ENCODE measurements at places on chromosomes 13 and 19.

- DNase-seq: peak; percentile 34
Observed at GRCh38 chr13:40792284-40793051, 3.1 kb downstream of the SLC25A15 start.

DNA sequence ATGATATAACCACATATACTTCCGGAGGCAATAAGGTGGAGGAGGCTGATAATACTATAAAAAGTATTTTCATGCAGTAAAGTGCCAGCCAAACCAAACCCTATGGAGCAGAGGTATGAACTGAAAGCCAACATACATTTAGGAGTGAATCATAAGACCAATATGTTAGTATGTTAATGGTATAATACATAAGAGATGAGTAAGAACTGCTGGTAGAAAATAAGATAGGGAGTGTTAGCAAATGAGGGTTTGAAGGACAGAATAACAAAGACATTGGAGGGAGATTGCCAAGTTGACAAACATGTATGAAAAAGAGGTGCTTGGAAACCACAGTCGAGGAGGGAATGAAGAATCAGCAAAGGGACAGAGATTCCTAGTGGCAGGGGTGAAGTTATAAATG is 10.8 kb downstream of the ENOX1 start:
- DNase-seq: no peak

DNA sequence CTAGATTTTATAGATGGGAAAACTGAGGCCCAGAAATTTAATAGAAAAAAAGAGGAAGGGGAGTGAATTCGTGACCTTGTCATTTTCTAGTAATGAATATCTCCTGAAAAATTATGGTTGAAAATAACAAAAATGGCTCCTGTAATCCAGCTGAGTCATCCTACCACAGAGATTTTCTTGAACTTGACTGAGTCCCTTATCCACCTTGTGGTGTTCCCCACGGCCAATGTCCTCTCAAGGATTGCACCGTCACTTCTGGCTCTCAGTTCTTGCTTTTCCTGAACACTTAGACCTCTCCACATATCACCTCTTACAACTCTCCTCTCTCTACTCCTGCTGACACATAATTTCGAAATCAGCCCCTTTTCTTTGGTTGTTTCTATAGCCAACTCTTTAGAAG is 1.2 kb upstream of the KATNAL1 start:
- peak; percentile 33 for DNase-seq

DNA sequence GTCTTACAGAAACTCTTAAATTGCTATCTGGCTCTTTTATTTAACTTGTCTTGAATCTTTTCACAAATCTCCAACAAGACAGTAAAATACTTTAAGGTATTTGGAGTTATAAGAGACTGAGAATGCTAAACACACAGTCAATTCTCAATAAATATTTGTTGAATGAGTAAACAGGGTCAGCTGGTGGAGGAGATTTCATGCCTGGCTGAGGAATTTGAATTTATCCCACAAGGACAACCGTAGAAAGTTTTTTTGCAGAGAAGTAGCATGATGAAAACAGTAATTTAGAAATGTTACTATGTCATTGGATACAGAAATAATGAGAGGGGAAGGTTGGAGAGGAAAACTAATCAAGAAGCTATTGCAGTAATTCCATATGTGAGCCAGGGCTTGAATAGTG is 1223.7 kb downstream of the PCDH17 start:
- DNase-seq: no peak

- no peak for DNase-seq
Observed at GRCh38 chr13:111336666-111337065, 16.2 kb downstream of the TEX29 start.

DNA sequence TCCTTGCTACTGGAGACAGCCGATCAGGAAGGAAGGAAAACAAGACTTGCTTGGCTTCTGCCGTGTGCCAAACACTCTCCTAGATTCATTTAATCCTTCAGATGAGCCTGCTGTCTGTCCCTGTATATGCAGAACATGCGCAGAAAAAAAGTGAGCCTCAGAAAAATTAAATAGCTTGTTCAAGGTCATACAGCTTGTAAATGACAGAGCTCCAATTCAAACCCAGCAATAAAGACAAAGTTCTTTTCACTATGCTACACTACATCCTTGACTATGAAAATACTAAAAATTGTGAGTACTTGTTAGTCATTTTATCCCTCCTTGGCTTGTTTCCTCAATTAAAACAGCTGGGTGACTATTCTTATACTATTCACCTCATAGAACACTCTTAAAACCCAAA is 121.4 kb downstream of the KCNRG start:
- DNase-seq: no peak

DNA sequence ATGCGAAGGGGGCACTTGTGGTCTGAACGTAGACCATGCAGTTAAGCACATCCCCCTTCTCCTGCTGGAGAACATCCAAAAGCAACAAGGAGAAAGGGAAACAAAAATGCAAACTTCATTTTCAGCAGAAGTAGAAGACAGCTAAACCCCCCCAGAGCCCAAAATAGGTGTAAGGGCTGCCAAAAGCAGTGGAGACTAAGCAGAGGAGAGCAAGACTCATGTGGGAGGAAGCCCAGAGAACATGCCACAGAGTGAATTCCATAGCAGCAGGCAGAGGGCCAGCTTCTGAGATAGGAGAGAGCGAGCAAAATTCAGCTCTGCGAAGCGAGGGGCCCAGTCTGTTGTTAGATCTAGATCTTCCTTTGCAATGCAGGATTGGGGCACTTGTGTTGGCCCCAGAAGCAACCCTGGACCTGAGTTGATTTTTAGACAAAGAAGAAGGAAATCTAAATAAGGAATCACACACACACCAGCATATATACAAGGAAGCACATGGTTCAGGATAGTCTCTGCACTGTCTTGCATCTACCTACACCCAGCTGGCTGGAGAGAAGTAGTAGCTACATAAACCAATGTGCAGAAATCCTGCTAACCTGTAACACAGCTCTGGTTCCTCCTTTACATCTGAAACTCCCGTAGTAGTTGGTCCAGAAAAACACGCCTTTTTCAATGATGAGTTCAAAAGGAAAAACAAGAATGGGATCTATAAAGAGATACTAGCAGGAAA is 199.6 kb downstream of the SPRY2 start:
- no peak for DNase-seq

- DNase-seq: no peak
Observed at GRCh38 chr13:51635137-51635878, 51.0 kb downstream of the WDFY2 start.

GRCh38 chr19:48368936-48369335 is 4.8 kb downstream of the SYNGR4 start:
- DNase-seq: no peak

DNA sequence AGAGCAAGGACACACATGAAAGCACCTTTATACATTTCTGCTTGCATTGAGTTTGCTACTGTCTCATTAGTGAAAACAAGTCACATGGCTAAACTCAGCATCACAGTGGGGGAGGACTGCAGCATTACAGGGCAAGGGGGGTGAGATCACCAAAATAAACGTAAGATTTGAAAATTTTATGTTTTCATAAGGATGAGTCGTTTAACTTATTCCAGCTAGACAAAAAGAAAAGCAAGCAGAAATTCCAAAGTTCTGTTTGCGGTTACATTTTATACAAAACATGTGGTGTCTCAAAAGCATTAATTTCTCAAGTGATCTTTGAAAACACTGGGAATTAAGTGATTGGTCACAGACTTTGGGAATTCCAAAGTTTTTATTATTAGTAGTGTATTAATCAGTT is 261.4 kb upstream of the RXFP2 start:
- DNase-seq: no peak

DNA sequence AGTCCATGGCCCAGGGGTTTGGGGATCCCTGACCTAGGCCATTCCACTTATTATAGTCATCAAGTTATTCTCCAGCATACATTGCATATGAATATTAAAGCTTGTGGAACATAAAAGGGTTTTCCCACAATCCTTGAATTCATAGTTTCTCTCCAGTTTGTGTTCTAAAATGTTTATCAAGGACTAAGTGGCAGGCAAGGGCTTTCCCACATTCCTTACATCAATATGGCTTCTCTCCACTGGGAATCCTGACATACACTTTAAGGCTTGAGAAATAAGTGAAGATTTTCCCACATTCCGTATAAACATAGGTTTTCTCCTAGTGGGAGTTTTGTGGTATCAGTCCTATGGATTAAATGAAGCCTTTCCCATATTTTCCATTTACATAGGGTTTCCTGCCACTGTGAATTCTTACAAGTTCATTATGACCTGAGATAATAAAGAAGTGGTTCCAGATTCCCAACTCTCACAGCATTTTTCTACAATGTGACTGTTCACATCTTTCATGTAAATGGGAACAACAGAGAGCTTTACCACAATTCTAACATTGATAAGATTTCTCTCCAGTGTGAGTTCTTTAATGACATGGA is 14.5 kb downstream of the ZNF426 start:
- DNase-seq: no peak

- DNase-seq: no peak
Observed at GRCh38 chr13:84741253-84741652, 859.0 kb upstream of the SLITRK1 start.

GRCh38 chr19:58128041-58128685 is 22.4 kb downstream of the ZNF329 start:
- no peak for DNase-seq

DNA sequence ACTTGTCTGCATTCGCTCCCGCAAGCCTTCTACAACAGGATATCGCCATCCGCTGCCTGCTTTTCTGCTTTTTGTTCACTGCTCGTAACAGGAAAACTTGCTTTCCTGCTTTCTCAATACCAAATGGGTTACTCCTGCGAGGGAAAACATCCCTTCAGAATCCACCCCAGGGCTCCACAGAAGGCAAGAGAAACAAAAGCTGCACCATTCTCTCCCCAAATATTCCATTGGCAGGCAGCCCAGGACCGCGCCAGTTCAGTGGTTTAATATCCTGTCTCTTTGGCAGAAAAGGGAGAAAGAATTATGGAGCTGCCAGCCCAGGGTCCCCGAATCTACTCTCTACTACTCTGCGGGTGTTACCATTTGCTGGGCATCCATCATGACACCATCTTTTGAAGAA is 84.7 kb upstream of the DOCK9 start:
- DNase-seq: no peak

- DNase-seq: no peak
Observed at GRCh38 chr13:110379905-110380341, 72.8 kb downstream of the COL4A2 start.

GRCh38 chr13:95122063-95122462 is 179.2 kb downstream of the ABCC4 start:
- DNase-seq: no peak

DNA sequence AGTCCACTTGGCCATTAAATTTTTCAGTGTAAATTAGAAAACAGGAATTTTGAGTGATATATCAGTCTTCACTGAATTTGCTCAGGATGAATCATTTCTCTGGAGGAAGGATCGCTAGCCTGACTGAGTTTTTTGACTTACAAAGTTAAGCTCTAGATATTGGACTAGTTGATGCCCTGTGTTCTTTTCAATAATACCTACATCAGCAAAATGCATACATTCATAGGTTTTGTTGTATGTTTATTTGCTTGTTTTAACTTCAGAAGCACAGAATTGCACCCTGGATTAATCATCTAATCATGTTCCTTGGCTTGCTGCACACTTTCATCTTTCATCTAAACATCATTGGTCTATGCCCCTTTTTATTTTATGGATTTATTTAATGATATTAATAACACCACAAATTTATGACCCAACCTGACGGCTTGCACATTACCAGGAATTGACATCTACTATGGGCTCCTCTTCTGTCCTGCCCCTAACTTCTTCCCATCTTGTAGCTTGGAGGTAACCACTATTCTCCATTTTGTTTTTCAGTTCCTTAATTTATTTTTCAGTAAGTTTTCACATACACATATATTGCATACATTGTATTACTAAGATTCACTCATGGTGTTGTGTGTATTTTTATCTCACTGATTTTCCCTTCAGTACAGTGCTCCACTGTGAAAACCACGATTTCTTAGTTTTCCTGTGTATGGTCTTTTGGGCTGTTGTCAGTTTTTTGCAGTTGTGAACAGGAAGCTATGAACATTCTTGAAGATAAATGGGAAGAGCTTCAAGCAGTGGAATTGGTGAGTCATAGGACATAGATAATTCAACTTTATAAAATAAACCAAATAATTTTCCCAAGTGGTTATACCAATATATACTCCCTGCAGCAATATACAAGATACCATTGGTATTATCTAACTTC is 23.3 kb downstream of the COMMD6 start:
- DNase-seq: no peak

- no peak for DNase-seq
Observed at GRCh38 chr13:48739386-48739964, 85.7 kb downstream of the CYSLTR2 start.

DNA sequence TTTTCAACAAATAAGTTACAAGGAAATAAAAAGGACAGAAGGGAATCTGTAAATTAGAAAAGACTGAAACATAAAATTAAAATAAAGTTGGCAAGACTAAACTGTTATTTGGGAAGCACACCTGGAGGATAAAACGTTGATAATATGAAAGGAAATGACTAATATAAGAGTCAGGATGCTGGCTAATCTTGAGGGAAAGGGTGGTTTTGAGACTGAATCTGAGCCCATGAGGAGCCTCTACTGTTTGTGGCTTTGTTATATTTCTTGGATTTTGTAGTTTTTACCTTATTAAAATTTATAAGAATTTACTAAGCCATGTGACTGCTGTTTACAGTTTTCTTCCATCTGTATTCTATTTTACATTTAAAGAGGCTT is 718.0 kb upstream of the SPRY2 start:
- DNase-seq: no peak

- no peak for DNase-seq
Observed at GRCh38 chr13:74596691-74597090, 462.5 kb upstream of the KLF12 start.

- no peak for DNase-seq
Observed at GRCh38 chr13:42046448-42046847, 2.0 kb upstream of the DGKH start.

DNA sequence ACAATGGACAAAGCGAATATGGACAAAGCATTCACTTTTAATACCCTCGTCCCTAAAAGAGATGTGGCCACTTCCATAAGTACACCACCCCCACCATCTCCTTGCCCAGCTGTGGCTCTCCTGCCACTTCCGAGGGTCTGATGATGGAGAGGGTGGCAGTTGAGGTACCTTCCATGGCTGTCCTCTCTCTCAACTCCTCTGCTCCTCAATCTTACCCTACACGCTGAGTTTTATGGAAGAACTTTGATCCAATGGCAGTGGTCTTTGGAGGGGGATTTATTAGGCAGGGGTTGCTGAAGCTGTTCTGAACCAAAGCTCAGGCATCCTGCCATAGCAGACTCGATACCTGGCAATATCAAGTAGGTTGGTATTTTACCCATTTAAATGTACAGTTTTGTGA is 413.0 kb downstream of the TSHZ3 start:
- no peak for DNase-seq

DNA sequence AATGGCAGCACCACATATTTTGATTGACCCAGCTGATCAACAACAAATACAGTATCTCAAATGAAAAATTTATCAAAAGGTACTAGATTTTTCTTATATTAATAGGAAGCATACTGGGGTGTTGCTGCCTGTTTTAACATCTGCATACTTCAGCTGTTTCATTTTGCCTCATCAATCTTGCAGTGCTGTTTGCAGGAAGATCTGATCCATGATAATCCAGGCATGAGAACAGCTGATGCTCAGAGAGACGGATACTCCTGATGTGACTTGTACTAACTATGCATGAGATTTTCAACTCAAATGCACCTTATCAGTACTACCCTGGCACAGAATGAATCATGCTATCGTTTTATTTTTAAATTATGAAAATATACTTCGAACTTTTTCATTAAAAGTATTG is 2136.8 kb downstream of the PCDH9 start:
- no peak for DNase-seq
